Endothelial cell of coronary artery (primary cell): ENCODE measurements at places on chromosomes 16 and 17. TPM values are rescaled to one million over a fixed set of nuclear protein-coding genes. Genes with fewer than 3 reads are reported as not detected.

GP1BA gene
- not detected in 2 replicates for total RNA-seq

KRTAP4-5 gene
- total RNA-seq: not detected in 2 replicates

KRT13 gene
- not detected in 2 replicates for total RNA-seq

PABPN1L gene
- not detected in 2 replicates for total RNA-seq

CCL7 gene
- not detected in 2 replicates for total RNA-seq

PRR29 gene
- 0.27 and 0.28 TPM in 2 replicates for total RNA-seq

DNASE1L2 gene
- total RNA-seq: 0.27 and 0.94 TPM in 2 replicates

MYH3 gene
- total RNA-seq: 0.38 and 0.45 TPM in 2 replicates

ADAMTS18 gene
- 6.6 and 19.3 TPM in 2 replicates for total RNA-seq

GPR142 gene
- not detected in 2 replicates for total RNA-seq

CD300E gene
- not detected in 2 replicates for total RNA-seq

TMEM132E gene
- total RNA-seq: not detected in 2 replicates

MYH8 gene
- total RNA-seq: not detected in 2 replicates

PDXDC1 gene
- 63.2 and 93.4 TPM in 2 replicates for total RNA-seq

MYLK3 gene
- 0.09 and 0.27 TPM in 2 replicates for total RNA-seq

TSPAN10 gene
- 0.18 and 0.19 TPM in 2 replicates for total RNA-seq

MGAT5B gene
- 0.81 and 1.4 TPM in 2 replicates for total RNA-seq

TMEM100 gene
- total RNA-seq: under 0.01 and 0.19 TPM in 2 replicates

SMIM5 gene
- total RNA-seq: not detected in 2 replicates

TAC4 gene
- total RNA-seq: not detected in 2 replicates

MRM3 gene
- 30.3 and 34.0 TPM in 2 replicates for total RNA-seq

RBFOX1 gene
- not detected in 2 replicates for total RNA-seq

FAM20A gene
- total RNA-seq: not detected in 2 replicates

DUXB gene
- not detected in 2 replicates for total RNA-seq

PARD6A gene
- total RNA-seq: 2.4 and 2.6 TPM in 2 replicates
